ENCODE measurements at places on chromosomes 7 and 10. TPM values are rescaled to one million over a fixed set of nuclear protein-coding genes. Genes with fewer than 3 reads are reported as not detected.

The CALN1 gene
- 1.8 TPM for total RNA-seq

The GALNT17 gene
- 27.0 TPM for total RNA-seq

The CPA2 gene
- total RNA-seq, result 0.44 TPM

The METTL27 gene
- 1.7 TPM for total RNA-seq

The NUDT13 gene
- total RNA-seq, result 2.0 TPM

The MNX1 gene
- not detected for total RNA-seq

The SPAM1 gene
- total RNA-seq, result not detected

The ARHGEF5 gene
- 0.93 TPM for total RNA-seq

The OGDHL gene
- total RNA-seq, result 0.31 TPM

The STAG3 gene
- 1.6 TPM for total RNA-seq

The C1QL3 gene
- 0.04 TPM for total RNA-seq

The LRCH4 gene
- total RNA-seq, result 8.9 TPM

The SPDYE11 gene
- 0.04 TPM for total RNA-seq

The PRSS37 gene
- not detected for total RNA-seq

The ADAM12 gene
- 16.0 TPM for total RNA-seq

The PAX2 gene
- total RNA-seq, result not detected

The GDF2 gene
- total RNA-seq, result not detected

The LIPN gene
- not detected for total RNA-seq

The EIF5AL1 gene
- 0.13 TPM for total RNA-seq

The NUDT5 gene
- total RNA-seq, result 24.2 TPM

The KIAA1549 gene
- 4.1 TPM for total RNA-seq

The BAMBI gene
- 8.9 TPM for total RNA-seq

The RHOBTB1 gene
- total RNA-seq, result 31.9 TPM

The LIPK gene
- not detected for total RNA-seq

The ICA1 gene
- total RNA-seq, result 4.7 TPM

The PRKRIP1 gene
- 26.4 TPM for total RNA-seq

The VWC2 gene
- total RNA-seq, result 0.18 TPM

The PODXL gene
- 35.5 TPM for total RNA-seq

The CRTAC1 gene
- total RNA-seq, result 0.27 TPM

The NEUROG3 gene
- total RNA-seq, result not detected

The IDI2 gene
- not detected for total RNA-seq

The NPY4R2 gene
- total RNA-seq, result not detected

The STK31 gene
- total RNA-seq, result 0.40 TPM

The LIPM gene
- total RNA-seq, result not detected

The CAMK2B gene
- 5.9 TPM for total RNA-seq

The TACC2 gene
- total RNA-seq, result 53.6 TPM

Measured in muscle of leg (tissue), 16 donors.